ENCODE measurements at places on chromosomes 1 and 21. TPM values are rescaled to one million over a fixed set of nuclear protein-coding genes. Genes with fewer than 3 reads are reported as not detected.

Gene CLCNKB
- 0.34 TPM for total RNA-seq

Gene PRR9
- total RNA-seq = 1.2 TPM

Gene DEPDC1
- total RNA-seq = 0.78 TPM

Gene TEDDM1
- total RNA-seq = not detected

Gene CYP4A11
- not detected for total RNA-seq

Gene PEAR1
- total RNA-seq = 6.1 TPM

Gene TRIM45
- total RNA-seq = 1.4 TPM

Gene TFF2
- not detected for total RNA-seq

Gene RIPK4
- 0.99 TPM for total RNA-seq

Gene ITLN1
- total RNA-seq = not detected

GRCh38 chr1:91877574-91878208, 8.3 kb downstream of the TGFBR3 start:
- no peak overlapping the region for H3K4me3 ChIP-seq
- H3K27me3 ChIP-seq = no peaks in the 10 kb centered on the region
- H3K36me3 ChIP-seq = no peaks in the 10 kb centered on the region
- no peak for DNase-seq

DNA sequence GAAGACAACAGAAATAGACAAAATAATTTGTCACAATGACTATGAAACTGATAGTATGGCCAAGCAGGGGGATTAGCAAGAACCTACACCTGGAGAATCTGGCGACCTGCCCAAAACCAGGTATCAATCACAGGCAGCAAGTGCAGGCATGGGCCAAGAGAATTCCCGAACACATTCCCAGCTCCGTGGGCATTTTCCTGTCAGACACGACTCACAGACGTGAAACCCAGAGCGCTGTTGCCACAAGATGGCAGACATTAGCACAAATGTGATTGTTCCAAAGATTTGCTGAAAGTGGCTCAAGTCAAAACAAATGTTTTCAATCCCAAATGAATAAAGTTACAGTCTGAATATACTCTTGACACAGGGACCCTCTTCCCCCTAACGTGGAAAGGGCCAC, 36.8 kb downstream of the HLCS start:
- H3K27ac ChIP-seq = no peak overlapping the region
- peaks cover 17% of the 10 kb centered on the region for H3K36me3 ChIP-seq
- H3K27me3 ChIP-seq = no peaks in the 10 kb centered on the region
- no peak overlapping the region for H3K4me3 ChIP-seq
- H3K4me1 ChIP-seq = peaks cover 10% of the 10 kb centered on the region

GRCh38 chr1:74180490-74180889, 17.5 kb downstream of the LRRIQ3 start:
- no peak overlapping the region for H3K4me3 ChIP-seq
- no peaks in the 10 kb centered on the region for H3K27me3 ChIP-seq
- no peaks in the 10 kb centered on the region for H3K36me3 ChIP-seq
- DNase-seq = no peak
- H3K4me1 ChIP-seq = no peaks in the 10 kb centered on the region

GRCh38 chr1:156487862-156488261, 12.7 kb downstream of the MEF2D start:
- peak overlapping the region; percentile 100 for H3K27ac ChIP-seq
- no peak for DNase-seq
- H3K27me3 ChIP-seq = no peaks in the 10 kb centered on the region
- peaks cover 100% of the 10 kb centered on the region for H3K4me1 ChIP-seq

GRCh38 chr1:29506678-29507225, 270.4 kb downstream of the PTPRU start:
- no peak for DNase-seq
- H3K36me3 ChIP-seq = no peaks in the 10 kb centered on the region
- peaks cover 10% of the 10 kb centered on the region for H3K4me1 ChIP-seq
- H3K27ac ChIP-seq = no peak overlapping the region
- no peak overlapping the region for H3K4me3 ChIP-seq

DNA sequence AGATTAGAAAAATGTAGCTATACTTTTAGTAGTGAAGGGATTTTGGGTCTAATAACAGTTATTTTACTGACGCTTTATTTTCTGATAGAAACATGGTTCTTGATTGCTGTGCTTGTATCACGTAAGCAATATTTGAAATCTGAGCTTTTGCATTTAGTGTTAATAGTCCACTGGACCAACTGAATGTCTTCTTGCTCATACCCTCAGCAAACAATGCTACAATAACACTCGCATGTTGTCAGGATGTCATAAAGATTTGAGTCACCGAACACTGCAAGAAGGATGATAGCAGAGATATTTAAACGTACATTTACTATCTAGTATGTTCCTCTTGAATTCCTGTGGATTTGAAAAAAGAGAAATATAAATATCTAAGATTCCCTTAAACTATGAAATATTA, 7.5 kb downstream of the DYRK1A start:
- peak overlapping the region; percentile 53 for H3K27ac ChIP-seq
- H3K36me3 ChIP-seq = no peaks in the 10 kb centered on the region
- no peak for DNase-seq
- no peaks in the 10 kb centered on the region for H3K27me3 ChIP-seq
- H3K4me3 ChIP-seq = no peak overlapping the region
- peaks cover 100% of the 10 kb centered on the region for H3K4me1 ChIP-seq

- H3K36me3 ChIP-seq = peaks cover 15% of the 10 kb centered on the region
- H3K4me1 ChIP-seq = peaks cover 18% of the 10 kb centered on the region
- H3K27me3 ChIP-seq = no peaks in the 10 kb centered on the region
- H3K4me3 ChIP-seq = no peak overlapping the region
Observed at GRCh38 chr1:202968895-202969295, 1.8 kb upstream of the CYB5R1 start.

- H3K27ac ChIP-seq = peak overlapping the region; percentile 98
- H3K4me3 ChIP-seq = no peak overlapping the region
- H3K27me3 ChIP-seq = no peaks in the 10 kb centered on the region
- H3K4me1 ChIP-seq = peaks cover 95% of the 10 kb centered on the region
Observed at GRCh38 chr1:19204446-19205266, 5.4 kb downstream of the UBR4 start.

GRCh38 chr1:23103001-23103889, 65.4 kb downstream of the LUZP1 start:
- H3K27me3 ChIP-seq = no peaks in the 10 kb centered on the region
- H3K36me3 ChIP-seq = peaks cover 20% of the 10 kb centered on the region
- peaks cover 49% of the 10 kb centered on the region for H3K4me1 ChIP-seq
- H3K27ac ChIP-seq = peak overlapping the region; percentile 58
- no peak overlapping the region for H3K4me3 ChIP-seq

- peaks cover 55% of the 10 kb centered on the region for H3K4me1 ChIP-seq
- H3K36me3 ChIP-seq = no peaks in the 10 kb centered on the region
- H3K27ac ChIP-seq = no peak overlapping the region
- no peak for DNase-seq
Observed at GRCh38 chr1:6423321-6423999, 1.1 kb upstream of the ESPN start.

DNA sequence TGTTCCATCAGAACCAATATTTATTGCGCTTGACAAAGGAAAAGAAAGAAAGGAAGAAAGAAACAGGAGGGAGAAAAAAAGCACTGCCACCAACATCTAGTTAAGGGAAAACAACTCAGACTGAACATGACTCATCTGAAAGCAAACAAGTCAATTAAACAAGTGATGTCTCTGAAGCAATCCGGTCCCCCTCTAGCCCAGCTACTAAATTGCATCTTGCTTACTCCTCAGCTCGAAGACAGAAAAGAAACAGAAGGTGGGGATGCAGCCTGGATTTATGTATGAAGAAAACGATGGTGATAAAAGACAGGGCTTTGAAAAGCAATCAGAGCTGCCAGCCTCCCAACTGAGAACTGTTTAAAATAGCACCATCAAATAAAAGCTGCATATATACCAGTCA, 188.2 kb downstream of the OMA1 start:
- peak; percentile 50 for DNase-seq
- peaks cover 3% of the 10 kb centered on the region for H3K4me1 ChIP-seq
- H3K27me3 ChIP-seq = no peaks in the 10 kb centered on the region
- no peak overlapping the region for H3K4me3 ChIP-seq
- H3K36me3 ChIP-seq = no peaks in the 10 kb centered on the region

GRCh38 chr1:3017440-3018050, 3.7 kb upstream of the ACTRT2 start:
- no peaks in the 10 kb centered on the region for H3K36me3 ChIP-seq
- no peak for DNase-seq
- H3K27me3 ChIP-seq = peaks cover 3% of the 10 kb centered on the region
- H3K4me3 ChIP-seq = no peak overlapping the region

- H3K27me3 ChIP-seq = no peaks in the 10 kb centered on the region
- DNase-seq = no peak
- H3K27ac ChIP-seq = no peak overlapping the region
- no peaks in the 10 kb centered on the region for H3K4me1 ChIP-seq
- H3K4me3 ChIP-seq = no peak overlapping the region
- no peaks in the 10 kb centered on the region for H3K36me3 ChIP-seq
Observed at GRCh38 chr1:196593955-196594354, 14.3 kb downstream of the KCNT2 start.

GRCh38 chr1:2596530-2597333, 10.2 kb downstream of the PRXL2B start:
- no peak for DNase-seq
- H3K36me3 ChIP-seq = no peaks in the 10 kb centered on the region
- H3K4me3 ChIP-seq = no peak overlapping the region
- peaks cover 16% of the 10 kb centered on the region for H3K4me1 ChIP-seq
- peaks cover 5% of the 10 kb centered on the region for H3K27me3 ChIP-seq

DNA sequence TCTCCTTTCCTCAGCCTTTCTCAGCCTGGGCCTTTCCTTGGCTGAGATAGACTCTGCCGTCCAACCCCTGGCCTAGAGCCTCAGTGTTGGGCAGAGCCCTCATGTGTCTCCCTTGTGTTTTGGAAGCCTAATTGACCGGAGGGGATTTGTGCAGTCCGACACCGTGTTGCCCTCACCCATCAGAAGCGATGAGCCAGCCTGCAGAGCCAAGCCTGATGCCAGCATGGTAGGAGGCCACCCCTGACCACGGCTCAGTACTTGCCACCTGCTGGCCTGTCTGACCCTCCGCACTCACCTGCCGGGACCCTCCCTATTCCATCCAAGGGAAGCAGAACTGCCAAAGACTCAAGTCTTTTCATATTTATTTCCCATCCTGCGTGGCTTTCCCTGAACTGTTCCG, 9.3 kb upstream of the SFN start:
- H3K4me3 ChIP-seq = no peak overlapping the region
- no peaks in the 10 kb centered on the region for H3K27me3 ChIP-seq
- H3K27ac ChIP-seq = no peak overlapping the region
- H3K36me3 ChIP-seq = peaks cover 94% of the 10 kb centered on the region

DNA sequence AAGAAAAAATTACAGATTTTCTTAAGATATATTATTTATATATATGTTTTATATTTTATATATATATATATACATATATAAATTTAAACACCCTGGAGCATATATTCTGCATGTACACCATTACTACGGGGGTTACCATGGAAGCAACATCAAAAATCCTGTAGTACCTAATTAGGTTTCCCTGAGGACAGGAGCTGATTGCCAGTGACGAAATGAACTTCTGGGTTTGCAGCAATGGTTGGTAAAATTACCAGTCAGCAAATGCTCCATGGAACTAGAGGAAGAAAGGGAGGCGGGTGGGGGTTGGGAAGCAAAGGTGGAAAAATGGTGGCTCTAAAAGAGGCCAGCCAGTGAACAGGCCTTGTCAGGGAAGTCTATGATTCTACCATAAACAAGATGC, 89.5 kb downstream of the KCNN3 start:
- H3K4me3 ChIP-seq = no peak overlapping the region
- H3K4me1 ChIP-seq = peaks cover 10% of the 10 kb centered on the region
- H3K27ac ChIP-seq = no peak overlapping the region
- no peaks in the 10 kb centered on the region for H3K27me3 ChIP-seq

DNA sequence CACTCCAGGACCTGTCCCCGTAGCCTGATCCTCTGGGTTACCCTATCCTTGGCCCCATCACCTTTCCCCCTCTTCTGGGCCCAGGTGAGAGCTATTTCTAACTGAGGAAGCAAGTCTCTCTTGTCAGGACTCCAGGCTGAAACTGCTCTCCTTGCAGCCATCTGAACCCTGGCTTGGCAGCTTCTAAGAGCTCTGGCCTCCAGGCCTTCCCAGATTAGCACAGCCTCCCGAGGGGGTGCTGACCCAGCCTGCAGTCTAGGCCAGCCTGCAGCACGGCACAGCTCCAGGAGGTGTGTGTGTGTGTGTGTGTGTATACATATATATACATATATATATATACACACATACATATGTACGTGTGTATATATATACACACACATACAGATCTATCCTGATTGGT, 17.4 kb downstream of the CACNA1S start:
- H3K4me1 ChIP-seq = no peaks in the 10 kb centered on the region
- no peaks in the 10 kb centered on the region for H3K36me3 ChIP-seq
- no peak overlapping the region for H3K27ac ChIP-seq

- peak overlapping the region; percentile 35 for H3K4me3 ChIP-seq
- H3K27me3 ChIP-seq = no peaks in the 10 kb centered on the region
- no peaks in the 10 kb centered on the region for H3K36me3 ChIP-seq
- H3K27ac ChIP-seq = peak overlapping the region; percentile 75
- peak; percentile 50 for DNase-seq
Observed at GRCh38 chr1:7379441-7379971, 391.6 kb upstream of the VAMP3 start.

GRCh38 chr1:238832106-238832505, 554.3 kb upstream of the CHRM3 start:
- no peak for DNase-seq
- no peaks in the 10 kb centered on the region for H3K36me3 ChIP-seq
- H3K27me3 ChIP-seq = no peaks in the 10 kb centered on the region
- H3K4me3 ChIP-seq = no peak overlapping the region

DNA sequence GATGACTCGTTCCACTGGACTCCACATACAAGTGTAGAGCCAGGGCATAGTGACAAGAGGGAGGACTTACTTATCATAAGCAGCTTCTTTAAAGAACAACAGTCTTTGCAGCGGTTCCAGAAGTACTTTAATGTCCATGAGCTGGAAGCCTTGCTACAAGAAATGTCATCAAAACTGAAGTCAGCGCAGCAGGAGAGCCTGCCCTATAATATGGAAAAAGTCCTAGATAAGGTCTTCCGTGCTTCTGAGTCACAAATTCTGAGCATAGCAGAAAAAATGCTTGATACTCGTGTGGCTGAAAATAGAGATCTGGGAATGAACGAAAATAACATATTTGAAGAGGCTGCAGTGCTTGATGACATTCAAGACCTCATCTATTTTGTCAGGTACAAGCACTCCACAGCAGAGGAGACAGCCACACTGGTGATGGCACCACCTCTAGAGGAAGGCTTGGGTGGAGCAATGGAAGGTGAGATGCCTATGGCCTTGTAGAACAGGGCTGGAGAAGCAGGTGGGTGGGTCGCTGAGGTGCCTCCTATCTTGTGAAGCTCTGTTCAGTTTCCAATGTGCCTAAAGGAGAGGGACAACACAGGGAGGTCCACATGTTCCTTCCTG, 12.1 kb downstream of the MIA3 start:
- H3K27me3 ChIP-seq = no peaks in the 10 kb centered on the region
- no peak overlapping the region for H3K27ac ChIP-seq
- DNase-seq = no peak
- H3K36me3 ChIP-seq = peaks cover 90% of the 10 kb centered on the region
- H3K4me3 ChIP-seq = no peak overlapping the region
- no peaks in the 10 kb centered on the region for H3K4me1 ChIP-seq
